ENCODE measurements at places on chromosomes 7 and 10. TPM values are rescaled to one million over a fixed set of nuclear protein-coding genes. Genes with fewer than 3 reads are reported as not detected.

- no peak for DNase-seq
- no peaks in the 10 kb centered on the region for H3K4me1 ChIP-seq
- H3K27me3 ChIP-seq, result no peaks in the 10 kb centered on the region
- H3K27ac ChIP-seq, result no peak overlapping the region
Observed at GRCh38 chr10:70774810-70775678, 10.1 kb downstream of the TBATA start.

DNA sequence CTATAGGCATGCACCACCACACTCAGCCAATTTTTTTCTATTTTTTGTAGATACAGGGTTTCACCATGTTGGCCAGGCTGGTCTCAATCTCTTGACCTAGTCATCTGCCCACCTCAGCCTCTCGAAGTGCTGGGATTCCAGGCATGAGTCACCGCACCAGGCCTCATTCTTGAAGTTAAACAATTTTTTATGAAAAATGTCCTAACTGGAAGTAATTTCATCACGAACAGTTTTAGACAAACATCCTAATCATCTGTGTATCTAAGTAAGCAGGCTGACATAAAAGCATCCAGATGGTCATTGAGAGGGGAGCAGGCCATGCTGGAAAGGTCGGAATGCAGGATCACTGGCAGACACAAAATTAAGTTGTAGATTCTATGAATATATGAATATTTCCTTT lies 269.1 kb downstream of the ZMYND11 start:
- no peak for DNase-seq
- H3K4me3 ChIP-seq, result no peak overlapping the region
- H3K4me1 ChIP-seq, result no peaks in the 10 kb centered on the region
- no peaks in the 10 kb centered on the region for H3K36me3 ChIP-seq
- no peaks in the 10 kb centered on the region for H3K27me3 ChIP-seq
- H3K27ac ChIP-seq, result no peak overlapping the region

GRCh38 chr7:69398986-69399385 lies 199.3 kb upstream of the AUTS2 start:
- H3K4me1 ChIP-seq, result no peaks in the 10 kb centered on the region
- H3K4me3 ChIP-seq, result no peak overlapping the region
- H3K27ac ChIP-seq, result no peak overlapping the region
- H3K36me3 ChIP-seq, result no peaks in the 10 kb centered on the region

DNA sequence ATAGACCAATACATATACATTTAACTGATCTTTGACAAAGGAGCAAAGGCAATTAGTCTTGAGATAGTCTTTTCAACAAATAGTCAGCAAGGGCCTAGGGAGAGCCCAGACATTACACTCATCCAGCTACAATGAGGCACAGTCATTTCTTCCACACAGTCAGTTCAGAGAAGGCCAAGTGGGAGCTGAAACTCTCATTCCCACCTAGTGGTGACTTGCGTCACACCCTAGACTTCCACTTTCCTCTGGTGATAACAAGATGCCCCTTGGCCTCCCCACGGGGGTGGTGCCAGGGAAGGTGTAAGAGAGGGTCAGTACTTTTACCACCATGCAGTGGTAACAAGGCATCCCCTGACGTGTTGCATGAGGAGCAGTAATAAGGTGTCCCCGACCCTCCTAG lies 8.0 kb downstream of the FRMPD2 start:
- H3K27ac ChIP-seq, result no peak overlapping the region
- no peak for DNase-seq
- H3K4me3 ChIP-seq, result no peak overlapping the region
- no peaks in the 10 kb centered on the region for H3K36me3 ChIP-seq

DNA sequence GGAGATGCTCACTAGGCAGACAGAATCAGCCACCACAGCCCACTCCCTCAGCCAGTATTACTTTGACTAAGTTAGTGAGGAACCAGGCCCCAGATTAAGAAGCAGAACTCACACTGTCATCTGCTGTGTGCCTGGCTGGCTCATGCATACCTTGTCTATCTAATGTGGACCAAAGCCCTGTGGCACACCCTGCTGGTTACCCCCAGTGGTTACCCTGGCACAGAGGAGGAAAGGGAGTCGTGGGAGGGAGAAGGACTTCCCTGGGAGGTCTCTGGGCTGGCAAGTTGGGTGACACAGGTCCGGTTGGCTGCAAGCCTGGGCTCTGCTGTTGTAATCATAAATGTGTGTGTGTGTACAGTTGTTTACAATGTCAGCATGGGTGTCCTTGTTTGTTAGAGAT lies 7.5 kb upstream of the SH2D4B start:
- H3K4me3 ChIP-seq, result peak overlapping the region; percentile 63
- peaks cover 73% of the 10 kb centered on the region for H3K4me1 ChIP-seq
- H3K36me3 ChIP-seq, result peaks cover 18% of the 10 kb centered on the region
- peak overlapping the region; percentile 92 for H3K27ac ChIP-seq

DNA sequence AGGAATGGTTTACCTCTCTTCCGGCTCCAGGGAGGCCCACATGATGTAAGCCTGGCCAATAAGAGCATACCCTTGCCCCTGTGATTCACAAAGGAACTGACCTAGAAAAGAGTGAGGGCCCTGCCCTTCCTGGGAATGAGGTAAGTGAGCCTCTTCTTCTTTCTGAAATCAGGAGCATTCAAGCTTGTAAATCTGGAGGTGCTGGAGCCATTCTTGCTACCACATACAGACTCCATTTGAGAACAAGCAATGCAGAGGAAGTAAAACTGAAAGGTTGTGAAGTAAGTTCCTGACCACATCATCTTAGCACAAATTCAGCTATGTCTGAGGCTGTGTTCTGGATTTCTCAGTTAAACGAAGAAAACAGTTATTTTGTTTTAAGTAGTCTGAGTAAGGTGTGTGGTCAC lies 132.2 kb downstream of the CD36 start:
- no peak for DNase-seq
- H3K36me3 ChIP-seq, result no peaks in the 10 kb centered on the region
- H3K27me3 ChIP-seq, result no peaks in the 10 kb centered on the region
- no peak overlapping the region for H3K4me3 ChIP-seq

DNA sequence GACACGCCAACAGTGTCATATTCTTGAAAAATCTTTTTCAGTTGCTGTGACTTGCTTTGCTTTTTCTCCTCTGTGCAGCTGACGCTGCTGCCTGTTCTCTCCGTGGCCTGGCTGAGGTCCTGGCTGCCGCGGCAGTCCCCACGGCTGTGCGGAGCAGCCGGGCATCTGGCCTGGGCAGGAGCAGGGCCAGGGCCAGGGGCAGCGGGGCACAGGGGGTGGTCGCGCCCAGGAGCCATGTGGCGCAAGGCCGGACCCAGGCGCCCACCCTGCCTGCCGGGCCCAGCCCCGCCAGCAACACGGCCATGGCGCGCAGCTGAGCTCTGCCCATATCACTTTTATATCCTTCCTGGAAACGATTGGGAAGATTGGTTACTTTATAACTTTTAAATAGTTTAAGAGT lies 109.4 kb upstream of the ACBD5 start:
- H3K4me3 ChIP-seq, result no peak overlapping the region
- H3K27ac ChIP-seq, result no peak overlapping the region
- no peak for DNase-seq
- peaks cover 28% of the 10 kb centered on the region for H3K4me1 ChIP-seq
- H3K36me3 ChIP-seq, result no peaks in the 10 kb centered on the region

The PPP1R3C gene
- not detected for total RNA-seq

GRCh38 chr7:78993341-78993740 lies 460.1 kb downstream of the MAGI2 start:
- no peak overlapping the region for H3K4me3 ChIP-seq
- peaks cover 3% of the 10 kb centered on the region for H3K4me1 ChIP-seq
- DNase-seq, result no peak
- H3K27ac ChIP-seq, result no peak overlapping the region
- H3K27me3 ChIP-seq, result no peaks in the 10 kb centered on the region
- no peaks in the 10 kb centered on the region for H3K36me3 ChIP-seq

- H3K36me3 ChIP-seq, result no peaks in the 10 kb centered on the region
- H3K27ac ChIP-seq, result no peak overlapping the region
- no peak overlapping the region for H3K4me3 ChIP-seq
- no peak for DNase-seq
- peaks cover 24% of the 10 kb centered on the region for H3K4me1 ChIP-seq
Observed at GRCh38 chr7:129864042-129864441, 88.7 kb downstream of the UBE2H start.

The UNCX gene
- not detected for total RNA-seq

The GPNMB gene
- total RNA-seq, result not detected

- H3K4me3 ChIP-seq, result no peak overlapping the region
- H3K4me1 ChIP-seq, result no peaks in the 10 kb centered on the region
- H3K36me3 ChIP-seq, result peaks cover 84% of the 10 kb centered on the region
- no peak overlapping the region for H3K27ac ChIP-seq
- no peak for DNase-seq
Observed at GRCh38 chr7:36884910-36885309, 160.6 kb upstream of the AOAH start.

GRCh38 chr7:36775676-36776075 lies 51.4 kb upstream of the AOAH start:
- peaks cover 42% of the 10 kb centered on the region for H3K36me3 ChIP-seq
- H3K4me1 ChIP-seq, result peaks cover 64% of the 10 kb centered on the region
- H3K27ac ChIP-seq, result no peak overlapping the region
- DNase-seq, result no peak
- no peaks in the 10 kb centered on the region for H3K27me3 ChIP-seq

The FMC1 gene
- total RNA-seq, result 4.0 TPM

- H3K4me3 ChIP-seq, result peak overlapping the region; percentile 71
- peaks cover 15% of the 10 kb centered on the region for H3K36me3 ChIP-seq
- H3K27me3 ChIP-seq, result no peaks in the 10 kb centered on the region
- H3K27ac ChIP-seq, result peak overlapping the region; percentile 98
- DNase-seq, result no peak
- H3K4me1 ChIP-seq, result peaks cover 99% of the 10 kb centered on the region
Observed at GRCh38 chr10:110865186-110865808, 6.4 kb upstream of the PDCD4 start.

- H3K27ac ChIP-seq, result no peak overlapping the region
- no peaks in the 10 kb centered on the region for H3K27me3 ChIP-seq
- peaks cover 10% of the 10 kb centered on the region for H3K4me1 ChIP-seq
- H3K4me3 ChIP-seq, result no peak overlapping the region
Observed at GRCh38 chr7:111174510-111174909, 83.6 kb downstream of the LRRN3 start.

- DNase-seq, result no peak
- H3K4me1 ChIP-seq, result peaks cover 14% of the 10 kb centered on the region
- H3K27ac ChIP-seq, result peak overlapping the region; percentile 87
- H3K36me3 ChIP-seq, result no peaks in the 10 kb centered on the region
- no peak overlapping the region for H3K4me3 ChIP-seq
Observed at GRCh38 chr7:2120841-2121830, 111.6 kb downstream of the MAD1L1 start.

DNA sequence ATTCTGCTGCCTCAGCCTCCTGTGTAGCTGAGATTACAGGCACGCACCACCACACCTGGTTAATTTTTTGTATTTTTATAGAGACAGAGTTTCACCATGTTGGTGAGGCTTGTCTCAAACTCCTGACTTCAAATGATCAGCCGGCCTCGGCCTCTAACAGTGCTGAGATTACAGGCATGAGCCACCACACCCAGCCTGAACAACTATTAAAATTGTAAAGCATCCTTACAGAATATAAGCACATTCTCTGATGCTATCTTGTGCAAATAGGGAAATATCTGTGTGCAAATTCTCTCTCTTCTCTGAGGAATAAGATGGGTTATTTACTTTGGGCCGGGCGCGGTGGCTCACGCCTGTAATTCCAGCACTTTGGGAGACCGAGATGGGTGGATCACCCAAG lies 12.5 kb downstream of the NUDCD3 start:
- H3K36me3 ChIP-seq, result peaks cover 71% of the 10 kb centered on the region
- H3K4me3 ChIP-seq, result no peak overlapping the region
- no peak overlapping the region for H3K27ac ChIP-seq
- H3K4me1 ChIP-seq, result peaks cover 36% of the 10 kb centered on the region
- H3K27me3 ChIP-seq, result no peaks in the 10 kb centered on the region
- DNase-seq, result no peak

The INA gene
- total RNA-seq, result 0.10 TPM

The SLC26A5 gene
- total RNA-seq, result not detected

The SPDYE5 gene
- total RNA-seq, result not detected

GRCh38 chr7:29626730-29627129 lies 63.1 kb downstream of the PRR15 start:
- no peak for DNase-seq
- no peaks in the 10 kb centered on the region for H3K36me3 ChIP-seq
- H3K4me3 ChIP-seq, result no peak overlapping the region
- H3K27me3 ChIP-seq, result peaks cover 3% of the 10 kb centered on the region
- H3K27ac ChIP-seq, result no peak overlapping the region

The GIMAP8 gene
- 36.3 TPM for total RNA-seq

DNA sequence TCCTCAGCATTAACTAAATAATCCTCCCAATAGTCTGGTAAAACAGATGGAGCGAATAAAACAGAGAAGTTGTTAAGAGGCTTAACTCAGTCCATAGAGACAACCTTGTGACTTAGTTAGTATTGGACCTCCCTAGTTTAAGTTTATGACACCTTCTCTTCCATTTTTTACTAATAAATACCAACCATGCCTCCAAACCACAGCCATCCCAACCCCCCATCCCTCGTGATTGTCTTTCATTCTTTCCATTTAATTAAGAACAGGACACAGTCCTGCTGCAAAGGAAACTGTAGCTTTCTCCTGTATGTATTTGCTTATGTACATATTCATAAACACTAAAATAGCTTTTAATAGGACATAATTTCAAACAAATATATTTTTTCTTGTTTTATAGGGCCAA lies 238.2 kb downstream of the SEMA3D start:
- no peak for DNase-seq
- no peaks in the 10 kb centered on the region for H3K36me3 ChIP-seq
- no peak overlapping the region for H3K4me3 ChIP-seq
- no peaks in the 10 kb centered on the region for H3K4me1 ChIP-seq

The LRRD1 gene
- not detected for total RNA-seq

Data from activated CD4-positive, alpha-beta T cell treated with anti-CD3 and anti-CD28 coated beads, Interleukin-2, amount 10 ng/mL, durations not matched to agents 7 days and 5 days (primary cell).